ENCODE measurements at places on chromosomes 5 and 9.
A peak's percentile ranks its signal among the peaks of the same experiment; 100 is the strongest.

GRCh38 chr5:147400881-147401280 lies 109.0 kb downstream of the DPYSL3 start:
- no peak for DNase-seq

DNA sequence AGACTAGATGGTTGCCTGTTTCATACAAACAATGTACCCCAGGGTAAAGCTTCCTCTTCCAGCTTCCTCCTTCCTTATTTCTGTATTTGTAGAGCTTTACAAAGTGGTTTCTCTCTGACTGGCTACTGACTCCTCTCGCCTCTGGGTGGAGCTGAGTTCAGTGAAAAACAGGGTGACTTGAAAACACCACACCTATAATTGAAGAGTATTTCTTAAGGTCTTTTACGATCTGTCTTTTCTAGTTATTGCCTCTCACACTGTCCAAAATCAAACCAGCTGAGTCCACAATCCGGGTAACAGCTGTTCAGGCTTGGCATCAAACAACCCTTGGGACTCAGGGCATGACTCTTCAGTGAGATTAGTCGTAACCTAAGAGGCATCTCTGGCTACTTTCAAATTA lies 200.4 kb downstream of the ARRDC3 start:
- DNase-seq, result peak; percentile 56

DNA sequence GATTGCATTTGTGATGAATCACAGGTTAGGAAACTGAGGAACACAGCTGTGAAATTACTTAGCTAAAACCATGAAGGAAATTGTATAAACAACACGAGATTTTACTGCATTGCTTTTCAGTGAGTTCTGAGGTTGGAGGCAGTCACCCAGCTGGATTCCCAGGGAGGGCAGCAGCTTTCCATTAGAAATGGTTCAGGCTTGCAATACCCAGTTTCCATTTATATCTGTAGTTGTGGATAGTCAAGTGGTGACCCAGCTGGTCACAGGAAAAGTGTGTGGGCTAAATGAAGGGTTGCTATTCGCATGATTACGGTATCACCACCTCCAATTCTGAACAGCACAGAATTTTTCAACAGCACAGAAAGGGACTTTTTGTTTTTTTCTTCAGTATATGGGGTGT lies 34.3 kb upstream of the SPATA31D4 start:
- no peak for DNase-seq

DNA sequence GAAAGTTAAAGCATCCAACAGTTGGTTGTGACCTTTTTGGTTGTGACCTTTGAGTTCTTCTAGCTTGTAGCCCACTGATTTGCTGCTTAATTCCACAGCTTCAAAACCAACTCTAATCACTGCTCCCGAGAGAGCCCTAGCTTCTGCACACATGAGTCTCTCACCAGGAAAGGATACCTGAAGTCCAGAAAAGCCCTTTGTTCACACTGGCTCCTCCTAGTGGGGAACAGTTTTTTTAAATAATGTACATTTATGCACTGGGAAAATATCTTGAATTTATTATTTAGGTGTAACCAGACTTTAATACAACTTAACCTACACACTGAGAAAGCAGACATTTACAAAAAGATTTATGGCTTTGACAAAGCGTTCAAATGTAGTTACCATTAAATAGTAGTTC lies 120.2 kb upstream of the CCDC152 start:
- peak; percentile 40 for DNase-seq

DNA sequence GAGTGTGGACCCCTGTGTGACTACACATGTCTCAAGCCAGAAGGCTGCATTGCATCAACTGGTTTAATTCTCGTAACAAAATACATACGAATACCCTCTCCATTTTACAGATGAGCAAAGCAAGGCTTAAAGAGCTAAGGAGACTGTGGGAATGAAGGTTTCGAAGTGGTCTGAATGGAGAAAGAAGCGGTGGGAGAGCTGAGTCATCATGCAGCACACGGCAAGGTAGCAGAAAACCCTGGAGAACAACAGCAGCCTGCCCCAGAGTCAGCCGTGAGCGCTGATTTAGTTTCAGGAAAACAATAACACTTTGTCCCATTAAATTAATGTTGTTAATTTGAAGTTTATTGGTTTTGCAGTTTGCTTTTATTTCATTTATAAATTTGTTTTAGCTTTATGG lies 223.8 kb downstream of the HSPA4 start:
- DNase-seq, result no peak

GRCh38 chr5:77709993-77710685 lies 66.0 kb downstream of the TBCA start:
- peak; percentile 30 for DNase-seq

GRCh38 chr9:71302776-71303175 lies 181.4 kb upstream of the TRPM3 start:
- DNase-seq, result no peak

- DNase-seq, result no peak
These were observed 308.1 kb upstream of the MPDZ start for GRCh38 chr9:13587571-13587970.

DNA sequence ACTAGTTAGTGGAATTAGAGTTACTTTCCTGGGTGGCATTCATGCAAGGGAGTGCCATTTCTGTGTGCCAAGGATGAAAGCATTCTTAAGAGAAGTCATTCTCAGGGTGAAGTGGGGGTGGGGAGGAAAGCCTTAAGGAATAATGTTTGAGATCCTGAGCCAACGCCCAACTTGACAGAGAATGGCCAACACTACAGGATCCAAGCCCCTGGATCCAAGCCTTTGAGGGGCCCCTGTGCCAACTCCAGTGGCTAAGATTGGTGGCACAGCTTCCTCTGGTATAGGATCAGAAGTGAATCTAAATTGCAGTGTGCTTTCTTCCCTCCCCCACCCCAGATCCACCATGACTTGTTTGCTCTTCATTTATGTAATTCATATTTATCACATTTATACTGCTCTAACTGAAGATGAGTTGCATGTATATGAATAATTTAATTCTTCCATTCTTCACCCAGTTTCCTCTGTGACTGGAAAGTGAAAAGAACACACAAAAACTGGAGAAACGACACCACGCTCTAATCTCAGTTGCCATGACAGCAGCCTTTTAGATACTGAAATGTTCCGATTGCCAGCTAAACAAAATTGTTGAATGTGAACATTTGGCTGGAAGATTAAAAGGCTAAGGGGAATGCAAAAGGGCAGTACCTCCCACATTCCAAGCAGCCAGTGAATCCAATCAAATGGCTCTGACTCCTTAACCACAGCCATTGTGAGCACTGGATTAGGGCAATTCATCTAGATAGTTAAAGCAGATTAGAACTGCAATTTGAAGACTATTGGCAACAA lies 4.5 kb downstream of the ZNF608 start:
- DNase-seq, result peak; percentile 96

- DNase-seq, result peak; percentile 66
These were observed 32.1 kb upstream of the MSANTD3 start for GRCh38 chr9:100394816-100395215.

DNA sequence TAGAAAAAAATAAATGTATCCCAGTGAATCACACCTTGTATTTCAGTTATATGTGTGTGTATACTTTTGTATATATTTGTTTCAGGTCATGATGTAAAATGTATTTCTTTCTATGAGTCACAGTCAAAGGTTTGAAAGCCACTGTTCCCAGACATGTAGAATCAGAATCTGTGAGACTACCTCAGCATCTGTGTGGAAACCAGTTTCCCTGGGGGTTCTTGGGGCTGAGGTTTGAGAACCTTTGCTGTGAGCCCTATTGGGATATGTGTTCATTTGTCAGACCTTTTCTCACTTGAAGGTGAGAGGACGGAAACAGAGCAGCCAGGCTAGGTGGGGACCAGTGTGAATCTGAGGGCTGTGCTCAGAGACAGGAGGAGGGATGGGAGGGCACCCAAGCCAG lies 78.7 kb upstream of the SAP30L start:
- DNase-seq, result peak; percentile 73

DNA sequence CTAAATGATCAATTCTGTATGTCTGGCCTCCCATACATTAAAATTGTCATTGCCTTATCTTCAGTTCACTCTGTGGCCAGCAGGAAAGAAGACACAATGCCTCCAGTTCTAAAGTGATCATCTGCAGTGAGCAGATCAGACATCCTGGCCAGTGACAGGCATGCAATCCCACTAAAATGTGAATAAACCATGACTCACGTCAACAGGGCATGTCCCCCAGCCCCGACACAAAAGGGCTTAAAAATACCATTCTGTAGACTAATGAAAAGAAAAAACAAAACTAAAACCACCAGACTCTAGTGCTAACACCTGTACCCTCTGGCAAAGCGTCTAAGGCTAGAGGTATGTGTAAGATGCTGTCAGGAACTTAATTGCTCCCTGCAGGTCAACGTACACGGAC lies 38.5 kb downstream of the DDX31 start:
- peak; percentile 47 for DNase-seq

- DNase-seq, result no peak
These were observed 556.9 kb downstream of the PTPRD start for GRCh38 chr9:10055886-10056395.

DNA sequence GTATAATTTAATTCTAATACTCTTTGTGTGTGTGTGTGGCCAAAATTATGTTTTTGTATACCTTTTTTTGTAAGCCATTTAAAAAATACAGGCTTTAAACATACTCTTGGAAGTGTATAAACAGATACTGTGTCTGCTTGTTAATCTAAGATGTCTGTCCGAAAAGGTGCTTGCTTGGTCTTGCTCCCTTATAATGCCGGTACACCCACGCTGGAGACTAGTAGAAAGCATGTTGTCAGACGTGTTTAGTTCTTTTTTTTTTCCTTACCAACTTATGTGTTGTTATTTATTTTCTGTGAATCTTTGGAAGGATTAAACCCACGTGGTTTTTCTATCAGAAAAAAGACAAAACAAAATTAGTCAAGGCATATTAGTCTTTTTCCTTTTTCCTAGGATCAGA lies 9.5 kb downstream of the GAPVD1 start:
- no peak for DNase-seq

DNA sequence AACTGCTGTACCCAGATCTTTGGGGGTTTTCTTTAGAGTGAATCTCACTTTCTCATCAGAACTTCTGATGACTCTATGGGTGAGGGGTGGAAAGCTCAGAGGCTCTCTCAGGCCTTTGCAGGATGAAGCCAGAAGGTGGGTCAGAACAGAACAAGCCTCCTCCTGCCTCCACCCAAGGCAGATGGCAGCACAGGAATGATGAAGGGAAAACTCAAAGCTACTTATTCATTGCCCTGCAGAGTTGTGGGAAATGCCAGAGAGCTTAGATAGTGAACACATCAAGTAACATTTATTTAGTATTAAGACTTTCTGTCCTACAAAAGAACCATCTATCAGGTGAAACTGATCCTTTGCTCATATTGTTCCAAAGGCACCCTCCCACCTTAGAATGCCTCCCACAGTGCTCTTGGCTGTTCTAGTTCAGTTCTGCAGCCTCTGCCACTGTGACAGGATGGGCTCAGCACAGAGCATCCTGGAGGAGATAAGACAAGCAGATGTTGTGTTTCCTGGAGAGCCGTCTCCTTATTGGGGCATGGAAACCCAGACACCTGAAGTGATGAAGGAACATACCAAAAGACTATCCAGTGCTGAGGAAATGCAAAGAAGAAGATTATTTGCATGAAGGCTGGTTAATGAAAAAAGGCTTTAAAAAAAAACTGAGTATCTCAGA lies 146.6 kb downstream of the ADAMTS12 start:
- DNase-seq, result no peak

GRCh38 chr5:39283231-39283818 lies 64.0 kb upstream of the FYB1 start:
- DNase-seq, result peak; percentile 88
